ENCODE measurements at places on chromosomes 2 and 18. TPM values are rescaled to one million over a fixed set of nuclear protein-coding genes. Genes with fewer than 3 reads are reported as not detected.

HOXD4 gene
- total RNA-seq, result not detected

TXNDC2 gene
- not detected for total RNA-seq

DNA sequence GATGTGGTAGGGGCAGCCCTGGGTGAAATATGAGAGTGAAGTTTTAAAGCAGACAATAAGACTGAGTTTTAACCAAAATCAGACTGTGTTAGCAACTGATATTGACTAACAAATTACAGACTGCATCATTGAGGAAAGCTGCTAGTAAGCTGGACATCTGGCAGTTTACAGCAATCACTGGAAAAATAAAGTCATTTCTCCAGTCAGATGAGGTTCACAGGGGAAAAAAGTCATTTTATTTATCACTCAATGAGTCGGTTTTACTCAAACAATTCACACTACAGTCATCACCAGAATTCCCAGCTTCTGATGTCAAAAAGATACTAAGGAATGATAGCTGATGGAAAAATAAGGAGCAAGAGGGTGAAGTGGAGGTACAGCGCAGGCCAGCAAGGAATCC is 10.5 kb upstream of the TMEM177 start:
- H3K4me1 ChIP-seq, result no peaks in the 10 kb centered on the region
- no peak overlapping the region for H3K4me3 ChIP-seq
- H3K27ac ChIP-seq, result no peak overlapping the region
- H3K36me3 ChIP-seq, result no peaks in the 10 kb centered on the region
- DNase-seq, result no peak

DNA sequence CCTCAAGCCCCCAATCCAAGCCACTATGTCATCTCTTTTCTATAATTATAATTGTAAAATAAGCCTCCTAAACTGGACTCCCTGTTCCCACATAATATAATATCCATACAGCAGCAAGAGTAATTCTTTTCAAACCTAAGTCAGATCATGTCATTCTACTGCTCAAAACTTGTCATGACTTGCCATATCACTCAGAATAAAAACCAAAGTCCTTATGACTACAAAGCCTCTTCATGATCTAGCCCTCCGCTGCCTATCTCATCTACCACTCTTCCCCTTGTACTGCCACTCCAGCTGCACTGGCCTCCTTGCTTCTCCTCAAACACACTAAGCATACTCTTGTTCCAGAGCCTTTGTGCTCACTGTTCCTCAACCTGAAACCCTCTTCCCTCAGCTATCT is 69.9 kb downstream of the MEMO1 start:
- peaks cover 4% of the 10 kb centered on the region for H3K36me3 ChIP-seq
- H3K4me1 ChIP-seq, result peaks cover 21% of the 10 kb centered on the region
- no peaks in the 10 kb centered on the region for H3K27me3 ChIP-seq
- no peak overlapping the region for H3K4me3 ChIP-seq

DNA sequence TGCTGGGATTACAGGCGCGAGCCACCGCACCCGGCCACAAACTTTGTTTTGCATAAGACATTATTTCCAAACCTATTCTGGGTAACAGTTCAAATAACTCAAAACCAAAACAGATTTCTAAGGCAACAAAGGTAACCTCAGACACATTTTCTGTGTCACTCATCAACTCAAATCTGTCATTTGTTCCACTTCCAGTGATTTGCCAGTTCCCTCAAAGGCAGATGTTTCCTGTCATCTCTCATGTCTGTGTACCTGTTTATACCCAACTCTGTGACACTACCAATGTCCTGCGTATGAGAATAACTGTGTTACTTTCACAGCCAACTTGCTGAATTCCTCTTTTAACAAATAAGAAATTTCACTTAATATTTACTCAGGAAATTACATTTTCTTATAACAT is 54.4 kb downstream of the SCN3A start:
- no peaks in the 10 kb centered on the region for H3K36me3 ChIP-seq
- no peak overlapping the region for H3K27ac ChIP-seq
- H3K4me3 ChIP-seq, result no peak overlapping the region
- H3K4me1 ChIP-seq, result no peaks in the 10 kb centered on the region

GRCh38 chr2:172869861-172870260 is 134.2 kb downstream of the RAPGEF4 start:
- no peak overlapping the region for H3K4me3 ChIP-seq
- no peaks in the 10 kb centered on the region for H3K4me1 ChIP-seq
- no peak for DNase-seq
- H3K27ac ChIP-seq, result no peak overlapping the region

DNA sequence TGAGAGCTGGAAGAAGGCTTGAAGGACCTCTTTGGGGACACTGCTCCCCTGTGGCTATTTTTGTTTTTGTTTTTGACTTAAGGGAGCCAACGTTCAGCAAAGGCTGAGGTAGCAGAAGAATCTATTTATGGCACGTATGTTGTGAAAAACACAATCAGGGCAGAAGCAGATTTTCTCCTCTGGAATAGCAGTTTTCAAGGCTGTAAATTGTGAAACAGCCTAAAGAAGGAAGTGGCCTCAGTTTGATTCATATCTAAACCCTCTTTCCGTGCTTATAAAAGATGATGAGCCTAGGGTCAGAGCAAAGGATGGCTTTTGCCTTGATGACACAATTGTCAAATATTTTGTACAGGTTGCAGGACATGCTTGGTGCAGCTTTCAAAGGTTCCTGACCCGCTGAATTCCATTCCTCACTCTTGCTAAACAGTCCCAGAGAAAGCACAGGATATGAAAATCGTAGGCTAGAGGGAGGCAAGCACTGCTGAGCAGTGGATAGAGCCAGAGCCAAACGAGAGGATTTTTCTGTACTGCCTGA is 106.2 kb upstream of the DLX2 start:
- H3K36me3 ChIP-seq, result no peaks in the 10 kb centered on the region
- peaks cover 6% of the 10 kb centered on the region for H3K4me1 ChIP-seq
- no peak for DNase-seq
- H3K4me3 ChIP-seq, result no peak overlapping the region
- no peak overlapping the region for H3K27ac ChIP-seq
- H3K27me3 ChIP-seq, result no peaks in the 10 kb centered on the region

GRCh38 chr2:214108598-214108997 is 302.3 kb upstream of the VWC2L start:
- H3K36me3 ChIP-seq, result no peaks in the 10 kb centered on the region
- no peak overlapping the region for H3K4me3 ChIP-seq
- H3K27me3 ChIP-seq, result no peaks in the 10 kb centered on the region

DNA sequence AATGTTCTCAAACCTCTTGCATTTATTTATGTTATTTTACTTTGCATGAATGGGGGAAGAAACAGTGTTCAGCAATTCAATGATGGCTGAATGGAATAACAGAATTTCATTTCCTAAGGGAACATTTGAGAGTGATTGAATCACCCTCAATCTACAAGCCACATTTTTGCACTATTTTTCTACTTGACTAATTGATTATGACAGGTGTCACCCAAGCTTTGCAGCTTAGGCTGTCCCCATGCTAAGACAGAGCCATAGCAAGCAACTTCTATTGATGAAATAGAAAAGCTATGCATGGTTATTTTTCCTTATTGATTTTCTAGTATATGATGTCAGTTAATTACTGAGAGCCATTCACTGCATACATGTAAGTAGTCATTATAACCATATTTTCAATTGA is 795.7 kb downstream of the DCC start:
- H3K4me3 ChIP-seq, result no peak overlapping the region
- H3K36me3 ChIP-seq, result no peaks in the 10 kb centered on the region
- no peaks in the 10 kb centered on the region for H3K27me3 ChIP-seq
- DNase-seq, result no peak

DNA sequence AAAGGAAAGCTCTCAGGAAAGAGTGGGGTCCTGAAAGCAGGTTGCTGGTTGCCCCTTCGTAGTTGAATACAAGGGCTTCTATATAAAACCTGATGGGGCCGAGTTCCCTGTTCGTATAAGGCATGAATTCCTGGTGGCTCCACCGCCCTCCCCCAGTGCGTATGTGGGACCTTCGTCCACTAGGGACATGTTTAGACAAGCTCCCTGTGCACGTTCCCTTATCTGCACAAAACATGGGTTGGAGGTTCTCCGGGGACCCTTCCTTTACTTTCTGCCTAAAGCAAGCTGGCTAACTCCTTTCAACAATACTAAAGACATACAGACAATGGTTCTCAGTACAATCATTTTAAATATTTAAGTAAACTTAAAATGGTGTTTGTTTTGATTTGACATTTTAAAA is 8.0 kb downstream of the CLUL1 start:
- H3K27me3 ChIP-seq, result peaks cover 5% of the 10 kb centered on the region
- no peak overlapping the region for H3K27ac ChIP-seq
- no peaks in the 10 kb centered on the region for H3K36me3 ChIP-seq
- no peaks in the 10 kb centered on the region for H3K4me1 ChIP-seq

DNA sequence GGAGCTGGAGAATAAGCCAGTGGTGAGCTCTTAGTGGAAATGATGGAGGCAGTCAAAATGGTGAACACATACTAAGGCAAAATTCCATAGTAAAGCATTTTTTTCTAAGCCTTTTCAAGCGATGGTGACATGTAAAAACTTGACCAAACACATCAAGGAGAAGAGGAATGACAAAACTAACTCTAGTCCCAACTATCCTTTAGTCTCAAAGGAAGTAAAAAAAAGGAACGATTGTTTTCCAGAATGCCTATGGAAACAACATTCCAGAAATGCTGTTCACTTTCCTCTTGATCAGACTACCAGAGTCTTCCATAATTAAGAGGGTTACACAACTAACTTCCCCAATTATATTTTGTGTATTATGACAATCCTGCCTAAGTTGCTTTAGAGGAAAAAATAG is 715.6 kb downstream of the EPHA4 start:
- no peak overlapping the region for H3K4me3 ChIP-seq
- H3K27me3 ChIP-seq, result no peaks in the 10 kb centered on the region
- DNase-seq, result no peak

DNA sequence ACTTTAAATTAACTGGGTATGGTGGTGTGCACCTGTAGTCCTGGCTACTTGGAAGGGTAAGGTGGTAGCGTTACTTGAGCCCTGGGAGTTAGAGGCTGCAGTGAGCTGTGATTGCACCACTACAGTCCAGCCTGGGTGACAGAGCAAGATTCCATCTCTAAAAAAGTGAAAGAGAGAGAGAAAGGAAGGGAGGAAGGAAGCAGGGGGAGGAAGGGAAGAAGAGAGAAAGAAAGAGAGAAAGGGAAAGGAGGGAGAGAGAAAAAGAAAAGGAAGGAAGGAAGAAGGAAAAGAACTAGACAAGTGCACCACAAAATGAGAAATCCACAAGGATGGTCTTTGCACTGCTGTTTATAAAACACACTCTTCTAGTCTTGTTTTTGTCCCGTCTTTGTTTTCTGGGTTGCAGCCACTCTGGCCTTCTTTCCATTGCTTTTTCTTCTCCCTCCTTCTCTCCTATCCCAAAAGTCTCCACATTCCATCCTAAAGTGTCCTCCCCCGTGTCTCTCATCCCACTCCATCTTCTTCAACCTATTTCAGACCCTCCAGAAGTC is 32.0 kb downstream of the PKDCC start:
- no peaks in the 10 kb centered on the region for H3K4me1 ChIP-seq
- no peaks in the 10 kb centered on the region for H3K27me3 ChIP-seq
- H3K27ac ChIP-seq, result no peak overlapping the region
- no peak overlapping the region for H3K4me3 ChIP-seq
- H3K36me3 ChIP-seq, result no peaks in the 10 kb centered on the region

- no peak overlapping the region for H3K27ac ChIP-seq
- H3K4me1 ChIP-seq, result no peaks in the 10 kb centered on the region
- no peaks in the 10 kb centered on the region for H3K27me3 ChIP-seq
- H3K4me3 ChIP-seq, result no peak overlapping the region
- no peaks in the 10 kb centered on the region for H3K36me3 ChIP-seq
Measured at GRCh38 chr2:199554026-199554425, 96.3 kb upstream of the SATB2 start.
